Cardiac muscle cell (in vitro differentiated cells and primary cell): ENCODE measurements at places on chromosomes 6 and 20.
A peak's percentile ranks its signal among the peaks of the same experiment; 100 is the strongest.

- DNase-seq, result no peak
Observed at GRCh38 chr20:43961541-43962471, 47.2 kb downstream of the TOX2 start.

GRCh38 chr6:93086351-93086750 is 333.0 kb downstream of the EPHA7 start:
- DNase-seq, result no peak

- DNase-seq, result no peak
Observed at GRCh38 chr20:1264727-1265126, 1.4 kb upstream of the SNPH start.

DNA sequence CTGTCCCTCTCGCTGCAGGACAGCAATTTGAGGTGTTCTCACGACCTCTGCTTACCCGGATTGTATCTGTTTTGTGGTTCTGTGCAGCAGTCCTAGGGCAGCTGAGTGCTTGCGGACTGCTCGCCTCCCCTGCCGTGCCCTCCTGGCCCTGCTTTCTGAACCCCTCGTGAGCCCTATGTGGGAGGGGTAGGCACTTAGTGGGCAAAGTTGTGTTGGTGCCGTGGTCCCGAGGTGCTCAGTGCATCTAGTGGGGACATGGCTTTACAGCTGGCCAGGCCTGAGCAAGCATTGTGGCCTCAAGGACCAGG is 5.2 kb downstream of the TMEM181 start:
- no peak for DNase-seq

DNA sequence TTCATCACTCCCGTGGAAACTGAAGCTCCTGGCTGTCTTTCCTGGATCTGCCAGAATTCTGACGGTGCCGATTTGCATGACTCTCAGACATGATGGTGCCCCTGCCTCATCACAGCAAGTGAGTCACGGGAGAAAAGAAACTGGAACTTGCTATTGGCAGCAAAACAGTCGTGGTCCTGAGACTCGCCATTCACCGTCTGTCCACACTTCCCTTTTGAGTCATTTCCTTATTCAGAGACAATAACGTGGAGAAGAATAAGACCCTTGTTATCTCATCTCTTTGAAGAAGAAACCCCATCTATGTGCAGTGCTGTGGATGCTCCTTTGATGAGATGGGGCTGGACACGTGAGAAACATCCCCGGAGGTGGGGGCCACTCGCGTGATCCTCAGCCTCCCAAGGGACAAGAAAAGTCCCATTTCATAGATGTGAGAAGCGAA is 4.2 kb downstream of the GPR31 start:
- DNase-seq, result peak; percentile 48

DNA sequence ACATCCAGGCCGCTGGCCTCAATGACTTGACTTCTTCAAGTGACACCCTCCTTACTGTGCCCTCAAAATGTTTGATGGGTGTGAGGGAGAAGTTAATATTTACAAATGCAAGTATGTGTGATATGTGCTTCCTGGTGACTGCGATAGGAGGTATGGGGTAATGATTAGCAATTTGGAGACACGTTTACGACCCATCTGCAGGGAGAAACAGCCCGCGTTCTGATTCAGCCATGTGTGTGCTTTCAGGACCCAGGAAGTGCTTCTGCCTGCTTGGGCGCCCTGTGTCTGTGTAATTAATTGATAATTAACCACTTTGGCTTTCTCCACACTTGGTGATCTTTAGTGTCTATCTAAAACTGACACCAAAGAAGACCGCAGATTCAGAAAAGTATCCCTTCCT is 25.0 kb downstream of the SIRPA start:
- no peak for DNase-seq

DNA sequence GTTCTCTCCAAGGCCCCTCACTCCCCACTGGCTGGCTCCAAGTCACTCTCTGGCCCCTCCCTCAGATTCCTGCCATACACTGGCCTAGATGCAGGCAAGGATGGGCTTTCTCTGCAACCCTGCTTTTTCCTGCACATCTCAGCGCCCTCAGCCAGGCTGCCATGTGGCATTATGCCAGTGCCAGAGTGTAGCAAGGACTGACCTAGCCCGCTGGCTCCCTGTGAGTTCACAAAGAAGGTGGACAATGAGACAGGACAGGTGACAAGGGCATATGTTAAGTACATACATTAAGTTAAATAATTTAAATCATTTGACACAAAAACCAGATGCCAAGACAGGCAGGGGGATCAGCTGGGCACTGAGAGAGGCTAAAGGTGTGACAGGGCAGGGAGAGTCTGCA is 394.6 kb downstream of the ZFAND3 start:
- no peak for DNase-seq

- DNase-seq, result peak; percentile 8
Observed at GRCh38 chr6:141809901-141810300, 322.8 kb upstream of the GJE1 start.
